Motor neuron (in vitro differentiated cells): ENCODE measurements at places on chromosomes 1 and 21. TPM values are rescaled to one million over a fixed set of nuclear protein-coding genes. Genes with fewer than 3 reads are reported as not detected.

The CASZ1 gene
- 2.1 and 2.3 TPM in 2 replicates for total RNA-seq

The CYP4B1 gene
- total RNA-seq, result not detected in 2 replicates

The NR0B2 gene
- not detected in 2 replicates for total RNA-seq

The KIF1B gene
- 17.4 and 20.6 TPM in 2 replicates for total RNA-seq

The DBT gene
- 20.0 and 24.7 TPM in 2 replicates for total RNA-seq

The MPZ gene
- total RNA-seq, result 2.9 and 3.1 TPM in 2 replicates

The S100A9 gene
- not detected in 2 replicates for total RNA-seq

The ATP1A4 gene
- total RNA-seq, result 0.20 and 0.32 TPM in 2 replicates

The UAP1 gene
- 63.4 and 64.4 TPM in 2 replicates for total RNA-seq

The SPRR1B gene
- not detected in 2 replicates for total RNA-seq

The CYP4X1 gene
- total RNA-seq, result 1.8 and 2.3 TPM in 2 replicates

The MAP1LC3C gene
- total RNA-seq, result 0.54 and 0.73 TPM in 2 replicates

The IVL gene
- total RNA-seq, result 0.19 TPM in 1 of 2 replicates, not detected in the other

The NECTIN4 gene
- 3.1 and 3.8 TPM in 2 replicates for total RNA-seq

The CSRP1 gene
- total RNA-seq, result 51.4 and 63.0 TPM in 2 replicates

The PWP2 gene
- total RNA-seq, result 9.2 and 11.5 TPM in 2 replicates
